Activated CD8-positive, alpha-beta memory T cell treated with anti-CD3 and anti-CD28 coated beads, Interleukin-2, amount 50 U/mL, for 48 hours (primary cell): ENCODE measurements at places on chromosomes 4 and X.
A peak's percentile ranks its signal among the peaks of the same experiment; 100 is the strongest.

DNA sequence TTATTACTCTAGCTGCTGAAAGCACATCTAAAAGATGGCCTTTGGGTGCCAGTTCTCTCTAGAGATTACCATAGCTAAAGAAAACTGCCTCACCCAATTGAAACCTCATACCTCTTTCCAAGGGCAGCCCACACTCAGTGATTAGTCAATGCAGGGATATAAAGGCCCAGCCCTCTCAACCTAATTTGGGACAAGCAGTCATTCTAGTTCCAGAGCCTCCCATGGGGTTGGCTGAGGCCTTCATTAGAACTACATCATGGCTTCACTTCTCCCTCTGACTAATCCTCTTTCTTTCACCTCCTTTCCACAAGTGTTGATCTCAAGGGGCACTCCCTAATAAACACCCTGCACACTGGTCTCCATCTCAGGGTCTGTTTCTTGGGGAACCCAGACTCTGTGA lies 38.5 kb upstream of the C1GALT1C1 start:
- DNase-seq: no peak

DNA sequence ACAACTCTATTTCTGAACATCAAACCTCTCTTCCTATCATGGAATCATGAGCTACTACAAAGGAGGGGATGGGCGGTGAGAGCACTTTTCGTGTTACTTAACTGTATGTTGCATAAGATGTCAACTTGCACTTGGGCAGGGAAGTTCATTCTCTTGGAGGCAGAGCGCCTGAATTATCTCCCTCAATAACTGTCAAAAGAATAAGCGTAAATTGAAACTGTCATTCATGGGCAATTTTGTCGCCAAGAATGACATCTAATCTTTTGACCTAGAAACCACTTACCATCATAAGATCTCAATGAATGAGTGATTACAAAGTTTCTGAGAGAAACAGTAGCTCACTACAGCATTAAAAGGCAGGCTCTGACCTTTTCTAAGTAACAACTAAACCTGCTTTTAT lies 23.5 kb upstream of the USP26 start:
- no peak for DNase-seq

GRCh38 chr4:145756244-145756643 lies 76.3 kb downstream of the C4orf51 start:
- no peak for DNase-seq

- no peak for DNase-seq
These were observed 156.3 kb downstream of the CBR4 start for GRCh38 chr4:168853770-168854169.

DNA sequence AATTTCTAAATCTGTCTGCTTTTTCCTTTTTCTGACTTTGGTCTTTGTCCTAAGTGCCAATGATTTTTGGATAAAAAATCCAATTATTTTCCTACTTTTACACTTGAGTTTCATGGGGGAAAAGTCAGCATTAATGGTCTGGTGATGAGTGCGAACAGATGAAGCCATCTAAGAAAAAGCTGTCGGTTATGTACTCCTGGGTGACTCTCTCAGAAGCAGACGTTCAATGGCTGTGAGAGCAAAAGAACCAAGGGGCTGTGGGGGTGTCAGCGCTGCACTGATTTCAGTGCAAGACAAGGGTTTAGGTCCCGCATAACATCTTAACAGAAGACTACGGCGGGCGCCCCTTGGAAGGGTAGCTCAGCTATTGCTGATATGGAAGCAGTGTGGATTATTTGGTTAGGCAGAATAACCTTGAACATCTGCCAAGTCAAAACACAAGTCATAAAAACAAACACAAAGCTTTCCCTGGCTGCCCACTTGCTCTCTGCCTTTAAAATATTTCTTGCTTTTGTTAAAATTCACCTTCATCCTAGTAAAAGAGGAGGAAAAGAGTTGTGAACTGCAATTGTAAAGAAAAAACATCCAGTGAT lies 240.5 kb downstream of the MAML3 start:
- DNase-seq: no peak

DNA sequence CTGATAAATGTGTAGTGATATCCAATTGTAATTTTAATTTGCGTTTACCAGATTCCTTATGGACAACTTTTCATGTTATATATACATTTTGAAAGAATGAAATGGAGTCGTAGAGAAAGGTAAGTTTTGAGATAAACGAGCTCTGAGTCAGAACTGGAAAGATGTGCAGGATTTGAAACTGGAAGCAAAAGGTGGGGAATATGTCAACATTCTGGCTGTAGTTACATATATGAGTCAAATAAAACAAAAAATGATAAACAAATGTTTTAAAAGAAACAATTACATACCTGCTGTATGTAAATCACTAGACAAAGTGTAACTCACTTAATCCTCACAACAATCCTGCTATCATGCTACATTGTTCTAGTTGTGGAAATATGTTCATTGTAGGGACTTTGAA lies 84.0 kb downstream of the LPAR4 start:
- no peak for DNase-seq

DNA sequence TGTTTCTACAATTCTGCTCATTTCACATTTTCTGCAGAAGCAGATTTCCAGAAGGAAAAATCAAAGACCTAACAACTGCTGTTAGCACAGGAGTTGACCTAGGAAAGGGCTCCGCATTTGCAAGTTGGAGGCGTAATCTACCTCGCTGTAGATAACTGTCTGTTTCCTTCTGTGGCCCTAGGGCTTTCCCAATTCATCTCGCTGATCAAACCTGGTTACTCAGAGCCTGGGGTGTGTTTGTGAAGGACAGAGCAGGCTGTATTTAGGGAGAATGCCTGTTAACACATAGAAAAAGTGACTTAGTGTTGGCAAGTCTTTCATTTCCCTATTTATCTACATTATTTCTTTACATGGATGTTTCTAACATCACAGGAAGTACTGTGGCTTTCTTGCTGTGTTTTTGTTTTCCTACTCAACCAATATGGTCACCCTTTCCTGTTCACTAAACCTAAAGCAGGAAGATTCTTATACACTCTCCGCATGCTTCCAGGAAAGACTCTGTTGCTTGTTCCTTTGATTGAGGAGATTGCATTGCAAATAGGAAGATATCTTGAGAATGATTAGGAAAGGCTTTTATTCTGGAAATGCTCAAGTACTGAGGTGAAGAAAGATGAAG lies 40.5 kb downstream of the AGA start:
- no peak for DNase-seq

- DNase-seq: no peak
These were observed 1629.2 kb upstream of the ADGRL3 start for GRCh38 chr4:59570860-59571476.

DNA sequence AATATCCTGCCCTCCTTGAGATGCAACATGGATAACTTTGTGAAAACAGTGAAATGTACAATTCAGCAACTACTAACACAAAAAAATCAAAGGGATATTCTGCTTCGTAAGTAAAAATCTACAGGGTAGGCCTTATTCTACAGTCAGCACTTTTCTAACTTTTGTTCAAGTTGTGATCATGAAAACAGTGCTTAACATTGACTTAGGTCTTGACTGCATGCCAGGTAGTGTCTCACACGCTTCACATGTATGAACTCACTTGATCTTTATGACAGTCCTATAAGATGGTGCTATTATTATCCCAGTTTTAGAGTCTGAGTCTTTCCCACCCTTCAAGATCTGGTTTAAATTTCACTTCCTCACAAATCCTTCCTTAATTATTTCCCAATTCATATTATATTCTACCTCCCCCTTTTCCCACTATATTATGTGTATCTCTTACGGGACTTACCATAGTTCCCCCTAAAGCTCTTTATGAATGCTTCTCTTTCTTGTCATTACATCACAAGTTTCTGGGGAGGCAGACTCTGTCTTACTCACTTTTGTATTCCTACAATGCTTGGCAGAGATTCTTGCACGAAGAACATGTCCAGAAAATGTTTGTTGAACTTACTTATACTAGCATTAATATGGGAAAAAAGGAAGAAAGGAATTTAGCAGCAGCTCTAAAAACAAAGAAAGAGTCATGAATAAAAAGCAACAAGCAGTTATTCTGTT lies 179.8 kb downstream of the SCFD2 start:
- no peak for DNase-seq

DNA sequence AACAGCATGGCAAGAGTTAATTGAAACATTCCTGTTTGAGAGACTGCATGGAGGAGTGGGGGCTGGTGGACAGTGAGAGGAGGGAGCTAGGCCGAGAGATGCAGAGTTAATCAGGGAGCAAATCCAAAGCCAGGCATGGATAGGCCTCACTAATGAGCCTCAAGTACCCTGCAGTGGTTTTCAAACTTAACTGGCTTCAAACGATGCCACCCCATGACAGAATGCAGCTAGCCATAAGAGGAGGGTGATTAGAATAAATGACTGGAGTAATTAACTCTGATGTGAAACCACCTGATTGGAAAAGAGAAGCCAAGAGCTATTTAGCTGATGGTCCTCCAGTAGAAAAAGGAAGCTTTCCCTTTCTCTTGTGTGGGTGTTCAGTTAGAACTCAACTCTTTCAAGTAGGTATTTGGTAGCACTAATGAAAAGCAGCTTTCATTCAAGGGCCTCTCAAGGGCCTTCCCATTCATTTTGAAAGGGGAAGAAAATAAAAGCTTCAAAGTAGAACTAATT lies 215.4 kb upstream of the MAB21L2 start:
- no peak for DNase-seq

GRCh38 chr4:105119356-105119755 lies 27.3 kb upstream of the TET2 start:
- DNase-seq: no peak

DNA sequence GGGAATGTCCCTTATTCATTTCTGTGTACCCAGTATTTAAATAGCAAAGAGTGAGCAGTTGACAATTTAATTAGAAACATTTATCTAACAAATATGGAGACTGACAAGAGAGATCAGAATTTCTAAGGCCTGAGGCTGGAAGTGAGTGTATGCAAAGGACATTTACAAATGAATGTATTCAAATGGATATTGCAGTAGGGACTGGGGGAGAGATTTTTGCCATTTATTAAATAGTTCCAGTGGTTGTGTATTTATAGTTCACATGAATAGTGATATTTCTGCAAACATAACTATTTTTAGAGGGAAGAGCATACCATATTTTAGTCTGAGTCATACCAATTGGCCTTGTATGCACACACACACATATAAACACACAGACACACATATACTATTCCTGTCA lies 592.4 kb downstream of the GLUD2 start:
- DNase-seq: no peak

GRCh38 chr4:177796841-177797240 lies 354.6 kb upstream of the AGA start:
- no peak for DNase-seq

- DNase-seq: no peak
These were observed 5.1 kb downstream of the TIMP1 start for GRCh38 chrX:47587091-47587891.

GRCh38 chrX:153673428-153674218 lies at the start of gene PNCK:
TSS of gene PNCK (minus strand) at chrX:153673813. CDS start at chrX:153673076, 737 bp downstream.
- DNase-seq: no peak

- DNase-seq: no peak
These were observed 16.0 kb downstream of the MCF2 start for GRCh38 chrX:139691843-139692505.

DNA sequence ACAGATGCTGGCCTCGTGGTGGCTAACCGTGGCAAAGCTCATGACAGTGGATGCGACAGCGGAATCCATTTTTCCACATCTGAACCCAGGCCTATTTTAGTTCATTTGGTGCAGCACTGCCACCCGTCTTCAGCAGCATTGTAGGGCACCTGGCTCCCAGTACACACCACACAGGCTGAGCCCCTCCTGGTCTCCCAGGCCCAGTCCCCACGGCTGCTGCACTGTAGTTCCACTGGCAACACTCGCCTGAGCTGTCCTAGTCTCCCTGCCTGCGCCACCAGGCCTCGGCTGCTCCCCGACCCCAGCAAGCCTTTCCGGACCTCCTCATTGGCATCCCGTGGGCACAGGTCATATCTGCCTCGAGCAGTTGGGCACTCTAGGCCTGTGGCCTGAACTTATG lies 76.2 kb downstream of the MTMR1 start:
- no peak for DNase-seq

- DNase-seq: no peak
These were observed 77.6 kb downstream of the PRKG2 start for GRCh38 chr4:81137446-81137845.

DNA sequence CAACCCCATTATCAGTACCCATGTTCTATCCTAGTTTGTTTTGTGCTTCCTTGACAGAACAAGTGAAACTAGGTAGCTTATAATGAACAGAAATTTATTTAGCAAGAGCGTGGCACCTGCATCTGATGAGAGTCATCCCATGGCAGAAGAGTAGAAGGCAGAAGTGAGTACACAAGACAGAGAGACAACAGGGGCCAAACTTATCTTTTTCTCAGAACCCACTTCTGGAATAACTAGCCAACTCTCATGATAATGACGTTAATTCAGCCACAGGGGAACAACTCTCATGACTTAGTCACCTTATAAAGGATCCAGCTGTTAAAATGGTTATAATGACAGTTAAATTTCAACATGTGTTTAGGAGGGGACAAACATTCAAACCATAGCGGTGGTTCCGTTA lies 644.9 kb downstream of the TECRL start:
- DNase-seq: no peak

GRCh38 chrX:4528247-4528646 lies 814.8 kb upstream of the PRKX start:
- DNase-seq: no peak

DNA sequence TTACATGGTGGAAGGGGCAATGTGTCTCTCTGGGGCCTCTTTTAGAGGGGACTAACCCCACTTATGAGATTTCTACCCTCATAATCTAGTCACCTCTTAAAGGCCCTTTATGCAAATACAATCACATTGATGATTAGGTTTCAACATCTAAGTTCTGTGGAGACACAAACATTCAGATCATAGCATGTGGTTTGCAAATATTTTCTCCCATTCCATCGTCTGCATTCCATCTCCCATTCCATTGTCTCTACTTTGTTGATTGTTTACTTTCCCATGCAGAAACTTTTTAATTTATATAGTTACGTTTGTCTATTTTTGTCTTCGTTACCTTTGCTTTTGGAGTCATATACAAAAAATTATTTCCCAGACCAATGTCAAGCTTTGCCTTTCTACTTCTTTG lies 927.5 kb upstream of the INTU start:
- no peak for DNase-seq

DNA sequence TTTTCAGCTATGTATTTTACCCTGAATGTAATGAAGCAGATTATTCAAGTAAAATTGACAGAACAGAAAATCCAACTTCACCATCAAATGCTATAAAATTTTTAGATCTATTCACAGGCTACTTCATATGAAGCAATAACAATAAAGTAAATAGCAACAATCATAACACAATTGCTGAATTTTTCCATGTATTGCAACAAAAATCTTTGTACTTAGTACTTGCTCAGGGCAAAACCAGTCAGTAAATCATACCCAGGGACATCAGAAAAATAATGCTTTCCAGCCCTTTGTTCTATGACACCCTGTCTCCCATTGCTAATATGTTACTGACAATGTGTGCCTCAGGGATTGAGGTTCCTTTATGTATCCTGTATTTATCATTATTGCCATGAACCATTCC lies 15.5 kb downstream of the TNIP3 start:
- no peak for DNase-seq

GRCh38 chr4:92172203-92172602 lies 131.6 kb upstream of the GRID2 start:
- DNase-seq: no peak

GRCh38 chr4:8468746-8469535 lies 28.4 kb downstream of the TRMT44 start:
- peak; percentile 78 for DNase-seq
